ENCODE measurements at places on chromosomes 1 and 21.

DNA sequence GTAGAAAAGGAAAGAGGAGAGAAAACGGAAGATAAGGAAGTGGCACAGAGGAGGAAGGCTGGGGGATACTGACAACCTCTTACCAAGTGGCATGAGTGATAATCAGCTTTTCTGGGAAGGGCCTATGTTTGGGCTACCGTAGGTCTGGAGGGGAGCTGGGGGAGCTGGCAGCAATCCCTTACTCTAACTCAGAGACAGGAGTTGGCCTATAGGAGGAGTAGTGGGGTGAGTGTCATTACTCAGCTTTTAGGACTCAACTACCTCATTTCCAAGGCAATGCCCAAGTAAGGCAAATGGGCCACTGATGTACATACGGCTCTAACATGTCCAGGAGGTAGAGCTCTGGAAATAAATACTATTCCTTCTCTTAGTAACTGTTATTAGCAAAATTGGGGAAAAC lies 48.7 kb upstream of the DMRTA2 start:
- no peak overlapping the region for H3K27ac ChIP-seq
- no peak overlapping the region for H3K4me3 ChIP-seq
- no peak for DNase-seq
- no peaks in the 10 kb centered on the region for H3K4me1 ChIP-seq
- H3K27me3 ChIP-seq = no peaks in the 10 kb centered on the region

DNA sequence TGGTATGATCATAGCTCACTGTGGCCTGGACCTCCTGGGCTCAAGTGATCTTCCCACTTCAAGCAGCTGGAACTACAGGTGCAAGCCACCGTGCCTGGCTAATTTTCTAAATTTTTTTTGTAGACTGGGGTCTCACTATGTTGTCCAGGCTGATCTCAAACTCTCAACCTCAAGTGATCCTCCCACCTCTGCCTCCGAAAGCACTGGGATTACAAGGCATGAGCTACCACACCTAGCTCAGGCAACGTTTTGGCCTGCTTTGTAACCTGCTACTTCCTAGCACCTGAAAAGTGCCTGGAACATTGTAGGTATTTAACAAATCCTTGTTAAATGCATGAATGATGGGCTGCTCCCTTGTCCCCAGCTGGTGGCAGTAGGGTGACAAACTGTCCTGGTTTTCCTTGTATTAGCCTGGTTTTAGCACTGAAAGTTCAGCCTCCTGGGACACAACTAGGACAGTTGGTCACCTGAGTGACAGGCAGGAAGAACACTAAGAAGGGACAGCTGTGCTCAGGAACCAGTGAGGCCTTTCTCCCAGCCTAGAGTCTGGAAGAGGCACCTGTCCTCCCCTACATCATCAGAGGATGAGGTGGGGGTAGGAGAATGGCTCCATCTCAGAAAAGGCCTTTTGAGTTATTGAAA lies 88.5 kb upstream of the CD34 start:
- no peak overlapping the region for H3K4me3 ChIP-seq
- peaks cover 3% of the 10 kb centered on the region for H3K27me3 ChIP-seq
- H3K27ac ChIP-seq = no peak overlapping the region
- H3K36me3 ChIP-seq = no peaks in the 10 kb centered on the region

GRCh38 chr1:25695090-25695770 lies 78.6 kb downstream of the MAN1C1 start:
- no peaks in the 10 kb centered on the region for H3K36me3 ChIP-seq
- H3K4me3 ChIP-seq = no peak overlapping the region
- H3K27ac ChIP-seq = no peak overlapping the region
- no peaks in the 10 kb centered on the region for H3K4me1 ChIP-seq
- H3K27me3 ChIP-seq = peaks cover 35% of the 10 kb centered on the region

GRCh38 chr1:62361431-62361830 lies 42.2 kb upstream of the KANK4 start:
- H3K27me3 ChIP-seq = no peaks in the 10 kb centered on the region
- no peaks in the 10 kb centered on the region for H3K36me3 ChIP-seq
- H3K4me1 ChIP-seq = no peaks in the 10 kb centered on the region
- no peak overlapping the region for H3K4me3 ChIP-seq

- no peaks in the 10 kb centered on the region for H3K36me3 ChIP-seq
- DNase-seq = no peak
- no peaks in the 10 kb centered on the region for H3K27me3 ChIP-seq
Observed at GRCh38 chr1:98405581-98406074, 255.9 kb upstream of the SNX7 start.

- no peaks in the 10 kb centered on the region for H3K4me1 ChIP-seq
- H3K27ac ChIP-seq = no peak overlapping the region
- H3K36me3 ChIP-seq = no peaks in the 10 kb centered on the region
- DNase-seq = no peak
Observed at GRCh38 chr1:183346276-183346732, 71.9 kb downstream of the NMNAT2 start.

- DNase-seq = no peak
- H3K27me3 ChIP-seq = peaks cover 12% of the 10 kb centered on the region
- H3K4me1 ChIP-seq = no peaks in the 10 kb centered on the region
- no peak overlapping the region for H3K4me3 ChIP-seq
Observed at GRCh38 chr1:157240495-157241184, 102.4 kb upstream of the ETV3 start.

DNA sequence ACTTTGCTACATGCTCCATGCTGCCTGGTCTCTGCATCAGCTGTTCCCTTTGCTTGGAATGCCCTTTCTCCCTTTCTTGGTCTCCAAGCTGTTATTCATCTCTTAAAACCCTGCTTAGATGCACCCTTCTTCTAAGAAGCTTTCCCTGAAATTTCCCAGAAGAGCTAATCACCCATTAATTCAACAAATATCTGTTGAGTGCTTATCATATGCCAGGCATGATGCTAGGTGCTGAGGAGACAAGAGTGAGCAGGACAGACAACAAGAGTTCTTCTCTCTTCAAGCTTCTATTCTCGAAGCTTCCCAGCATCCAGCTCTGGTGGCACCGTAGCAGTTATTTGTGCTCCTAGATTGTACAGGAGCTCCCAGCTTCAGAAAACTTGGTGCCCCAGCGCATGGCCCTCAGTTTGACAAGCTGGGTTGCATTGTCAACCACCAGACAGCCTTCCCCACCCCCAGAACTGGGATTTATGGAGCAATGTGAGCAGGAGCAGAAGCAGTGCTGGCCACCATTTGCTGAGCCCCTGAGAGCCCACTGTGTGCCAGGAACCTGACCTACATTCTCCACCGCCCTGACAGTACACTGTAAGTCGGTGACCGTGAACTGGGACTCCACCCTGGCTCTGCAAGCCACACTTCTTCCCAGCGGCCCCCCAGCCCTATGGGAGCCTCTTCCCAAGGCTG lies 68.0 kb upstream of the ACOT11 start:
- no peaks in the 10 kb centered on the region for H3K36me3 ChIP-seq
- H3K27ac ChIP-seq = peak overlapping the region; percentile 87
- H3K4me3 ChIP-seq = peak overlapping the region; percentile 14
- DNase-seq = peak; percentile 26
- H3K27me3 ChIP-seq = no peaks in the 10 kb centered on the region
- peaks cover 68% of the 10 kb centered on the region for H3K4me1 ChIP-seq

DNA sequence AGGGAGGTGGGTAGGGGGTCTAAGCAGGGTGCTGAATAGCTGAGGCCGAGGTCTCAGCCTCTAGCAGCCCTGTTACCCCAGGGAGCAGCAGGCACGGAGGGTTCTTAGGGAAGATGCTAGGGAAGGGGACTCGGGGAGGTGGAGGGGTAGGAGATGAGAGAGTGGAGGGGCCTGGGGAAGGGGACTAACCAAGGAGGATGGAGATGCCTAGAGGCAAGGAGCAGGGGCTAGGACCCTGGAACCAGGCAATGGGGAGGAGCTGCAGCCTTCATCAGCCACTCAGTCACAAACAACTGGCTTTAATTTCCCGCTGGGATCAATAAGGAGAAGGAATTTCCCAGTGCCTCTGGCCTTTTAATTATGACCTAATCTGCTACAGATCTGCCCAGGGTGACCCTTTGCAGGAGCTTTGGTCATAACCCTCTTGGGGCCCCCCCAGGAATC lies 2.9 kb upstream of the CRABP2 start:
- H3K4me1 ChIP-seq = peaks cover 24% of the 10 kb centered on the region
- no peak for DNase-seq
- H3K4me3 ChIP-seq = no peak overlapping the region
- H3K36me3 ChIP-seq = no peaks in the 10 kb centered on the region
- no peak overlapping the region for H3K27ac ChIP-seq
- peaks cover 17% of the 10 kb centered on the region for H3K27me3 ChIP-seq

- peaks cover 36% of the 10 kb centered on the region for H3K36me3 ChIP-seq
- H3K4me3 ChIP-seq = no peak overlapping the region
- no peak overlapping the region for H3K27ac ChIP-seq
- H3K27me3 ChIP-seq = no peaks in the 10 kb centered on the region
- no peaks in the 10 kb centered on the region for H3K4me1 ChIP-seq
- no peak for DNase-seq
Observed at GRCh38 chr1:233253832-233254331, 41.6 kb downstream of the PCNX2 start.

DNA sequence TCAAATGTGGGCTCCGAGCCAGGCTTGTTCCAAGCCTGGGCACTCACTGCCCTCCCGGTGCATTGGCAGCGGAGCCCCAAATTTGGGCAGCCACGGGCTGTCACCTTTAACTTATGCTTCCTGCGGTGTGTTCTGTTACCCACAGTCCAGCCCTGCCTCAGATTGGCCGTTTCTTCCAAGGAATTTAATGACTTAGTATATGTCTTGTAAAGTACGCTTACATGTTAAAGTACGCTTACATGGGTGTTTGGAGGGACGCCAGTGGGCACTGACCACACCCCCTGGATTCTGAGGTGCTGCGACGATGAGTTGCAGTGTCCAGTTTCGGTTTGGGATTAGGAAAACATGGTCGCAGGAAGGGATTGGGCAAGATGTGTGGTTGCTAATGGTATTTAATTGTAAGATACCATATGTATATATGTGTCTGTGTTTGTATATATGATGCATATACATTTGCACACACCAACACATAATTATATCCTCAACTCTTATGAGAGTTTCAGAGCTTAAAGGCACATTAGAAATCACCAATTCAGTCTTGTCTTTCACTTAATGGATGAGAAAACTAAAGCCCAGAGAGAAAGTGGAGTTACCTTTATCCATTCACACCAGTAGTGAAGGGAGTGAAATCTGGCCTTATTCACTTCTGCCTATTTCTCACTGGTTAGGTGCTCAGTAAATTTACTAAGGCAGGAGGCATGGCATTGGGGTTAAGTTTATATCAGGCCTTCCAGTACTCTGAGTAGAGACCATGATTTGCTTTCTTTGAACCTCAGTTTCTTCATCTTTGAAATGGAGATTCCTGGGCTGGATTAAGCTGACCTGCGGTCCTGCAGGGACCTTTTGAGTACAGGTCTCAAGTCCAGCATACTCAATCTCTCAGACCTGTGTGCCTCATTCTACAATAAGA lies 1.0 kb downstream of the SMYD2 start:
- H3K36me3 ChIP-seq = no peaks in the 10 kb centered on the region
- peak overlapping the region; percentile 31 for H3K4me3 ChIP-seq
- H3K27ac ChIP-seq = peak overlapping the region; percentile 66
- DNase-seq = no peak
- H3K4me1 ChIP-seq = peaks cover 43% of the 10 kb centered on the region
- H3K27me3 ChIP-seq = no peaks in the 10 kb centered on the region

- H3K36me3 ChIP-seq = no peaks in the 10 kb centered on the region
- no peak overlapping the region for H3K4me3 ChIP-seq
- DNase-seq = no peak
- no peaks in the 10 kb centered on the region for H3K4me1 ChIP-seq
- peaks cover 15% of the 10 kb centered on the region for H3K27me3 ChIP-seq
- H3K27ac ChIP-seq = no peak overlapping the region
Observed at GRCh38 chr1:209354840-209355165, 228.7 kb upstream of the CAMK1G start.

DNA sequence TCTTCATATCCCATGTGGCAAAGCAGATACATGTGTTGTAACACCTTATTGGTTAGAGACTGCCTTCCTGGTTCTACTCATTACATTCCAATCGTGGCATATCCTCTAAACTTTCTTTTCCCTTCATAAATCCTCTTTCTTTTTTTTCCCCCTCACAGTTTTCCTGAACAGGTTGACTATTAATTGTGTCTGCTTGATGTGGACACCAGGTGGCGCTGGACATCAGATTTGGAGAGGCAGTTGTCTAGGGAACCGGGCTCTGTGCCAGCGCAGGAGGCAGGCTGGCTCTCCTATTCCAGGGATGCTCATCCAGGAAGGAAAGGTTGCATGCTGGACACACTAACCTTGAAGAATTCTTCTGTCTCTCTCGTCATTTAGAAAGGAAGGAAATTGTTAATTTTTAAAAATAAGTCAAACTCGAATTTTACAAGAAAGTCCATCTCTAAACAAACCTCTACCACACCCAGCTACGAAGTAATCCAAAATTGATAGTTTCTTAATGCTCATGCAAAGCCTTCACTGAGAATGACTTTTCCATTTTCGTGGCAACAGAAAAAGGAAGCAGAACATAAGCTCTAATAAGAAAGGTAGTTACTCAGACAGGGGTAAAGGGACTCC lies 59.4 kb upstream of the ASB17 start:
- peak; percentile 71 for DNase-seq
- no peak overlapping the region for H3K4me3 ChIP-seq
- H3K4me1 ChIP-seq = no peaks in the 10 kb centered on the region
- H3K27ac ChIP-seq = no peak overlapping the region
- H3K36me3 ChIP-seq = no peaks in the 10 kb centered on the region

- DNase-seq = no peak
- no peaks in the 10 kb centered on the region for H3K4me1 ChIP-seq
- no peak overlapping the region for H3K27ac ChIP-seq
- H3K27me3 ChIP-seq = no peaks in the 10 kb centered on the region
- H3K36me3 ChIP-seq = no peaks in the 10 kb centered on the region
- H3K4me3 ChIP-seq = no peak overlapping the region
Observed at GRCh38 chr1:216020743-216021345, 402.4 kb downstream of the USH2A start.

DNA sequence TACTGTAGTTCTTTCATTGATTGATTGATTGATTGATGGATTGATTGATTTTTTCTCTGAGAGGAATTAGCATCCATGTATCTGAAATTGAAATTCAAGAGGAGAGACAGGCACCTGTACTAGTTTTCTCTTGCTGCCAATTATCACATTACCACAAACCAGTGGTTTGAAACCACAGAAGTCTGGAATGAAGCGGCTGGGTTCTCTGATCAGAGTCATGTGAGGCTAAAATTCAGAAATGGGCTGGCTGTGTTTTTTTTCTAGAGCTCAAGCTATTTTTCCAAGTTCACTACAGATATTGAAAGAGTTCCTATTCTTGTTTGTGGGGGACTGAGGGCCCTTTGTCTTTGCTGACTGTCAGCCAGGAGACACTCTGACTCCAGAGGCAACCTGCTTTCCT lies 10.0 kb downstream of the NBPF3 start:
- no peak overlapping the region for H3K4me3 ChIP-seq
- peaks cover 37% of the 10 kb centered on the region for H3K4me1 ChIP-seq
- H3K27ac ChIP-seq = no peak overlapping the region
- DNase-seq = peak; percentile 43
- no peaks in the 10 kb centered on the region for H3K36me3 ChIP-seq

- H3K4me1 ChIP-seq = peaks cover 20% of the 10 kb centered on the region
- no peak overlapping the region for H3K4me3 ChIP-seq
- H3K36me3 ChIP-seq = no peaks in the 10 kb centered on the region
- no peak overlapping the region for H3K27ac ChIP-seq
Observed at GRCh38 chr1:192805832-192806323, 3.0 kb upstream of the RGS2 start.

- H3K27ac ChIP-seq = no peak overlapping the region
- no peaks in the 10 kb centered on the region for H3K4me1 ChIP-seq
- H3K4me3 ChIP-seq = no peak overlapping the region
- H3K27me3 ChIP-seq = no peaks in the 10 kb centered on the region
- DNase-seq = no peak
Observed at GRCh38 chr1:62237950-62238374, 43.3 kb downstream of the L1TD1 start.
